ENCODE measurements at places on chromosomes 7 and 10. TPM values are rescaled to one million over a fixed set of nuclear protein-coding genes. Genes with fewer than 3 reads are reported as not detected.

HABP2 gene
- total RNA-seq, result 0.07 TPM

NUP42 gene
- total RNA-seq, result 28.2 TPM

SORBS1 gene
- 0.74 TPM for total RNA-seq

TMEM176A gene
- not detected for total RNA-seq

PLPP4 gene
- 0.28 TPM for total RNA-seq

CDC14C gene
- total RNA-seq, result 0.05 TPM

PRPS1L1 gene
- not detected for total RNA-seq

GNG11 gene
- total RNA-seq, result 40.0 TPM

CALML5 gene
- not detected for total RNA-seq

OR13A1 gene
- total RNA-seq, result not detected

FOXL3 gene
- not detected for total RNA-seq

ARHGEF5 gene
- 2.1 TPM for total RNA-seq
